ENCODE measurements at places on chromosomes 2 and 18.

- no peak for DNase-seq
Measured at GRCh38 chr2:239429473-239430350, 28.9 kb upstream of the HDAC4 start.

DNA sequence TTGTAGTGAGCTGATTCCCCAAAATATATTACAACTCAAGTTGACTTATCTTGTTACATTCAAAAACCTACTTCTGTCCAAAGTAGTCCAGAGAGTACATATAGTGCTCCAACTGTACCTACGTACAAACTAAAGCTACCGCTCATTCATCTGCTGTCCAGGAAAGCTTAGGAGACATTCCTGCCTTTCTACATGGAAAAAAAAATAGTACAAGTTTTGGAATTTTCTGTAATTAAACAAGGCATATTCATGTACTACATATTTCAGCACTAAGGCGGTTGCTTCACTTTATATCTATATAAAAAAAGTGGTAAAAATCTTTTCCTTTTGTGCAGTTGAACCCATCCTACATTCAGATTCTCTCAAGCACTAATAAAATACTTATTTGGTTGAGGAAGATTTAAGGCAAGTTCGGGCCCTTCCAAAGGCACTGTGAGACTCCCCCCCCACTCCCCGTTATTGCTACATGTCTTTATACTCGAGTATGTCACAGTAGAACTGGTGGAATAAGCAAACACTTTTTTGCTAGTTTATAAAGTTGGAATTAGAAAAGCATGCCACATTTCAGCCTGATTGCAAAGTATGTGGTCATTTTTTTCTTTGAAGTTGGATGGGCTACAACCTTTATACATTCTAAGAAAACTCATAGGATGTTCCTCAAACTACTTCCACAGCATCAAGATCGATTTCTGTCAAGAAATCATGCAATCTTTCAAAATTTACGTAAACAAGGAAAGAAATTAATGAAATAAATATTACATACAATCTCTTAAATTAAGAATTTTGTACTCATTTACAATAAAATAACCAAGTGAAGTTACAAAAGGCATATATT is 3.7 kb downstream of the ZFP36L2 start:
- DNase-seq, result no peak

DNA sequence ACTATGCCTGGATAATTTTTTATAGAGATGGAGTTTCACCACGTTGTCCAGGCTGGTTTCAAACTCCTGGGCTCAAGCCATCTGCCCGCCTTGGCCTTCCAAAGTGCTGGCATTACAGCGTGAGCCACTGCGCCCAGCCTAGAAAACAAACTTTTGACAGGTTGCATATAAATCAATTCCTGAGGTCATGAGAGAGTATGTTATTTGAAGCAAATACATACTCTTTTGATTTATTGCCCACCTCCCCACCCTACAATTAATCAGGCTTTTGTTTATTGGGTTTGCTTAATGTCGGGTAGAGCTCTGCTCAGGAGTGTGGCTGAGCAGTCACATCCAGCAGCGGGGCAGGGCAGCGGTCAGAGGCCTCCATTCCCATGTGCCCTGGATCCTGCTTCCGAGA is 37.9 kb upstream of the ASB1 start:
- no peak for DNase-seq

- DNase-seq, result no peak
Measured at GRCh38 chr2:17644997-17645720, 104.7 kb downstream of the VSNL1 start.

DNA sequence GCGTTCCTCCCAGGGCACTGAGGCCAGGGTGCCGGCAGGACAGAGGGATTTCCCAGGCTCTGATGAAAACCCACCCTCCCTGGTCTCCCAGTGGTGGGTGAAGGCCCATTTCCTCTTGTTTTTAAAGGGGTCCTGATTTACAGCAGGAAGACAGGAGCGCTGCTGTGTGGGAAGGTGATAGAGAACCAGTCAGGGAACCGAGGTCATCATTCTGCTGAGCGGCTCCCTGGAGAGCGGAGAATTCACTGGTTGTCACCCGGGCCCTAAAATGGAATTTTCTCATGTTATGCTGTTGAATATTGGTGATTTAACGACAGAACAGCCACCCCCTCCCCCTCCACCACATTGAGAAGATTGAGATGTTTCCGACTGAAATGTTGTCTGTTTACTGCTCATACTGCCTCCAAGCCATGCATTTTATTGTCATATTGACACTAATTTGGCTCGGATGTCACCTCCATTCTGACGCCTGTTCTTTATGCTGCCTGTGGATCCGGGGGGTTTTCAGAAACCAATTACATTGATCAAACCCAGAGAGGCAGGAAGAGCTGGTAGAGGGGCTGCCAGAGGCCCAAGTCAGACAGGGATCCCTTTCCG is 225.2 kb downstream of the GLI2 start:
- DNase-seq, result no peak

- DNase-seq, result peak; percentile 72
Measured at GRCh38 chr2:25521665-25522387, 151.6 kb downstream of the DTNB start.

GRCh38 chr18:66317243-66318090 is 286.4 kb downstream of the CDH19 start:
- DNase-seq, result peak; percentile 15

- no peak for DNase-seq
Measured at GRCh38 chr2:41709702-41710599, 337.9 kb upstream of the PKDCC start.

DNA sequence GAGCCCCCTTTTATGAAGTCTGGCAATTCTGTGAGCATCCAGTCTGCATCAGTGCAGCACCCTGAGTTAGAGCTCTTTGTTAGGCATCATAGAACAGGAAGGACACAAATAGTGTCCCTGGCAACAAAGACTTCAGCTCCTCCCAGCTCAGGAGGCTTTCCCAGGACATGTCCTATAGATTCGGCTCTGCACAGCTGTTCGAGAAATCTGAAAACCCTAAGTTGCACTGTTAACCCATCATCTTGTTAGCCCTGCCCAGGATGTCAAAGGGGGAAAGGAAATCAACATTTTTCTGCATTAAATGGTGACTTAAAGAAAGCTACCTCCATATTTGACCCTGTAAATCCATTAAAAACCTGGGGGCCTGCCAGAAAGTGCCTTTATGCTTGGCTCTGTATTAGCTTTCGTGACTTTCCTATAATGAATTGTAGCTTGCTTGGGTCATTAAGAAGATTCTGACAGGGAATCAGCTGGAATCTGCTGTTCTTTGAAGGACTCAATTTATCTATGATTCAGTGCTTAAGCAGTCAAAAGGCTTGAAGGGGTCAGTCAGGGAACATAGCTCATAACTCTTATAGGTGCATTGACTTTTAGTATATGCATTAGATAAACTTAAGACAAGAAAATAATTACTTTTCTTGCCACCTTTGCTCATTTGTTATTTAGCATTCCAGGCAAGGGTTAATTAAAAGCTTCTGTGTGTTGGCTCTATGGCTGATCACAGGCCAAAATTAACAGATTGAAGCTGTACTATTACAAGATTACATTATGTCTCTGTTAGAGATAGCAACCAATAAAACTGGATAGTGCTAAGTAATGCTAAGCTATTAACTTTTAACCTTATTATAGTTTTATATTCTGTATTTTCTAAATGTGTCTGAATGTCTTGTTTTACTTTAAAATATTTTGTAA is 20.6 kb downstream of the ERMN start:
- DNase-seq, result no peak

DNA sequence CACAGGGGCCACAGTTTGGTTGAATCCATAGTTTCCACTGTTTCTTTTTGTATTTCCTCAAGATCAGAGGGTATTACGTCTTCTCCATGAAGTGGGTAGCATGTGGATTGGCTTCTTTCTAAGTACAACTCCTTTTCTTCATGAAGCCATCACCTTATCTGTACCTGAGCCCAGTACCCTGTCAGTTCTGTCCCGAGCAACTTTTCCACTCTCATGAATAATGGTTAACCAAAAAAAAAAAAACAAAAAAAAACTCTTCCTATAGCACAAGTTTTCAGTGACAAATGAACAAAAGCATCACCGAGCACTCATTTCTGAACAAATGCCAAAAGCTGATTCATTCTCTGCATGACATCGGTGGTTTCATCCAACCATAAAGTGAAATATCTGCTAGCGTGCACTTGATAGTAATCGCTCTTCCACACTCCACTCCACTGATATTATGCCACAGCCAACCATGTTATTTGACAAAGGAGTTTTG is 53.0 kb upstream of the CCDC150 start:
- no peak for DNase-seq

DNA sequence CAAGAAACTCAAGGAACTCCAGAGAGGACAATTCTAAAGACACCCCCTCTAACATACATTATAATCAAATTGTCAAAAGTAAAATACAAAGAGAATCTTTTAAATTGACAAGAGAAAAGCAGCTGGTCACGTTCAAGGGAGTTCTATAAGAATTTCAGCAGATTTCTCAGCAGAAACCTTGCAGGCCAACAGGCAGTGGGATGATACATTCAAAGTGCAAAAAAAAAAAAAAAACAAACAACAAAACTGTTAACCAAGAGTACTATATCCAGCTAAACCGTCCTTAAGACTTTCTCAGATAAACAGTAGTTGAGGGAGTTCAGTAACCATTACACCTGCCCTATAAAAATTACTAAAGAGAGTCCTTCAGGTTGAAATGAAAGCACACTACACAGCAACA is 33.9 kb downstream of the CCDC138 start:
- no peak for DNase-seq

DNA sequence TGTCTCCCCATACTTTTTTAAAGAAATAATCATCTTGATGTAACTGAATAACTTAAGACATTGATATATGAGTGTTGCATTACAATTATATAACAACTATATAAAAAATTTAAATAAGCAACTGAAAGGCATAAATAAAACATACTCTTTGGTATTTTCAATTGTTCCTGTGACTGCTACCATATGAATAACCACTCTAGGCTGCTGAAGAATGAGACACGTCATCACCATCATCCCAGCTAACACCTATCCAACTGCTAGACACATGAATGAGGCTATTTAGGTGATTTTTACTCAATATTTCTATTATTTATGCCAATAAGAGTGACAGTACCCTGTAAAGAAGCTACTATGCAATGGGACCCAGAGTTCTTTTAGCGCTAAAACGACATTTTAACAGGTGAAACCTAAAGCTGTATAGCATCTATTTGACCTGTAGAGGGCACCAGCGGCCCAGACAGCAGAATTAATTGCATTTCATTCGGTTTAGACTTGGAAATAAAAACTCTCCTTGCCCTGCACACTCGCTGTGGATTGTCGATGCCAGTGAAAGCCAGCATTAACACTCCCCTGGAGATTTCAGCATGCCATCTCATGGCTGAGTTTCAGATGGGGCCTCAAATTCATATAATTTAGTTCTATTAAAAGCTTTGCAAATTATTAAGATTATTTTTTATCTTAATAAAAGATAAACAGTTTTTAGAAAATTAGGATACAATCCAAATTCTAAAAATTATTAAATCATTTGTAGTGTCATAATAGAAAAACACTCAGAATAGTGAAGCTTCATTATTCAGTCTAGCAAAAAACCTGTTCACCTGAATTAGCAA is 89.4 kb upstream of the MAP2 start:
- DNase-seq, result peak; percentile 85

GRCh38 chr2:138665937-138666336 is 114.3 kb downstream of the NXPH2 start:
- DNase-seq, result no peak

DNA sequence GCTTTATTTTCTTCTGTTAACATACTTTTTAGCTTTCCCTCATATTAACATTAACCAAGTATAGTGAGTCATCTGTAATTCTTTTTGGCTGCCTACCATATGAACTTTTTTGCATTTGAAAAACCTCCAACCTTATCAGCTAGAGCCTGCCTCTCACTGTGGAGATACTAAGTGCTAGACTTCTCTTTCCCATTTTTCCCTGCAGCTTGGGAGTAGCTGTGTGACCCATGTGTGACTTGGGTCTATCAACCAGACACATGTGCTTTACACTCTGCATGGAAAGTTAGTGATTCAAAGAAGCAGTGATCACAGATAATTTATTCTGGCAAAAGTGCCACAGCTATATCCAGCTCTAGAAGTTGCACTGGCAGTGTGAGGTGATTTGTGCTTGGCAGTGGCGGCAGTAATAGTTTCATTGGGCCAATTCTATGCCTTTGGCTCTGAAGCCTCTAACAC is 36.3 kb downstream of the PREPL start:
- DNase-seq, result no peak

DNA sequence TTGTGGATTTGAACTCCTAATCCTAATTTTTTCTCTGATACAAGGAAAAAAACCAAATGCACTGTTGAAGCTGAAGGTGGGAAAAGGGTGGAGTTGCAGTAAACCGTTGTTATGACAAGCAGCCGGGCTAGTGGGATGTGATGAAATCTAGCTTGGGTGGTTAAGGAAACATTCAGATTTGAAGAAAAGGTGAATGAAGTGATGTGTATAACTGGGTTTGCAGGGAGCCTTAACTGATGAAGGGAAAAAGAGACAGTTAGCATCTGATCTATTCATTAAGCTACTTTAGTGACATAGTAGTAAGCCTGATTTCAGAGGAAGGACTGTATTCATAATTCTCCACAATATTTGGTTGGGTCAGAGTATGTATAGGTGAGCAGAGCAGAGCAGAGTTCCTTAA is 3.5 kb downstream of the EML6 start:
- DNase-seq, result no peak

GRCh38 chr2:237137626-237138323 is 52.1 kb downstream of the COPS8 start:
- no peak for DNase-seq

DNA sequence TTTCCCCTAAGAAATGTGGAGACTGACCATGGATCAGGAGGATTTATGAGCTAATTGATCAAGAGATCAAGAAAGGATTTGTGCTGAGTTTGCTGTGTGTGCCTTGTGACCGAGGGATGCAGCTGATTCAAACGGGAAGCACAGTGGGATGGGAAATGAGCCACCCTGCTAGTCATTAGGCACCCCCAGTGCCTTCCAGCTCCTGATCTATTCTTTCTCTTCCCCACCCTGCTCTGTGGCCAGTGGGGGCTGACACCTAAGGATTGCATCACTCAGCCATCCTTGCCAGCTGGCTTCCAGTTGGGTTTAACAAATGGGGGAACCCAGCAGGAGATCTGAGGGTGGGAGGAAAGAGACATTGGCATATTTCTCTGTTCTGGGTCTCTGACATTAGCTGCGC is 132.2 kb upstream of the CXCR4 start:
- DNase-seq, result no peak

DNA sequence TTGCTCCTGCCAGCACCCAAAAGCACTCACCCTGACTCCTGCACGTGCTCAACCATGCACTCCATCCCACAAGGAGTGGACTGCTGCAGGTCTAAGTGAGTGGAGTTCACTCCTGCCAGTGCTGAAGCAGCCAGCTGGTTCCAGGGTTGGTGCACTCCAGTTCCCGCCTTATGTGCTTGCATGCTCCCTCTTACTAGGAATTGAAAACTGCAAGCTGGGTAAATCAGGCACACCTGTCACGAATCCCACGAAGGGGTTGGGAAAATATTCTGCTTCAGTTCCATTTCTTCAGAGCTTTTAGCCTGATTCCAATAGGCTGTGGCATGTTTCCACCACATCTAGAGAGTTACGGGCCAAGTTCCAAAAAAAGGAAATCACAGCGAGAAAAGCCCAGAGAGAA is 1365.5 kb upstream of the CHAC2 start:
- DNase-seq, result no peak

- no peak for DNase-seq
Measured at GRCh38 chr18:80137137-80137536, 28.1 kb downstream of the ADNP2 start.

GRCh38 chr2:13227578-13227977 is 510.8 kb downstream of the TRIB2 start:
- DNase-seq, result peak; percentile 35

- DNase-seq, result no peak
Measured at GRCh38 chr2:181070119-181070835, 89.9 kb downstream of the UBE2E3 start.

GRCh38 chr2:232542715-232543467 is 3.4 kb downstream of the CHRNG start:
- DNase-seq, result no peak
